ENCODE measurements at places on chromosomes 12 and 14.

DNA sequence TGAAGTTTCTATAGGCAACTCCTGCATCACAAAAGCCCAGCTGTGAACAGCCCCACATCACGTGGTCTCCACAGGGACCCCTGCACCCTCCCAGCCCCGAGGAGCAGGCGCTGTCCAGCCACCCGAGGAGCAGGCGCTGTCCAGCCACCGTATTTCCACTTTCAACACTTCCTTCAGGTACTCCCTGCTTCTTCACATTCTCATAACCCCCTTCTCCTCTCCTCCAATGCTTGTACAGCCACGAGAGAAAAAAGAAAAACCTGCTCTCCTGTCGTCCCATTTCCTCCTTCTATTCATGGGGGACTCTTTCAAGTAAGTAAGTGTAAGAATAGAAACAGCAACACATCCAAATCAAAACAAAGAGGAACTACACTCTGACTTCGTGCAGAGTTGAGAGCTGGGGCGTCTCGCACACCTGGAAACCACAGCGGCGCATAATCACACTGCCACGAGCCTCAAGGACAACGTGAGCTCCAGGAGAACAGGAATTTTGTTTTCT lies 11.9 kb downstream of the CDC42BPB start:
- DNase-seq, result no peak

DNA sequence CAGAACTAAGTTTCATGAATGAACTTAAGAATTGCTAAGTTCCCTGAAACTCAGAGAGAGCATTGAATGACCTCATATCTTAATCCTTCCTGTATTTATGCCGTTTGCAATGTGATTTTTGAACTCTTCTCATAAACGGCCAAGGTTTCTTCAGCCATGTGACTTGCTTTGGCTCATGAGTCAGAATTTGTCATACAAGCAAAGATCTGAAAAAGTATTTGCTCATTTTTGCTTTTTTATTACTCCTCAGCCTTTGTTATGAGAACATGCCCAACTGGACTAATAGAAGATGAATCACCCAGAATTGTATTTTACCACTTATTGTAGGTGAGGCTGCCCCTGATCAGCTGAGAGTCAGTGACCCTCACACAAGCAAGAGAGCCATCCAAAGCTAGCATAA lies 693.8 kb downstream of the BCL11B start:
- peak; percentile 61 for DNase-seq

GRCh38 chr14:58455593-58456265 lies 28.2 kb downstream of the KIAA0586 start:
- DNase-seq, result peak; percentile 47

DNA sequence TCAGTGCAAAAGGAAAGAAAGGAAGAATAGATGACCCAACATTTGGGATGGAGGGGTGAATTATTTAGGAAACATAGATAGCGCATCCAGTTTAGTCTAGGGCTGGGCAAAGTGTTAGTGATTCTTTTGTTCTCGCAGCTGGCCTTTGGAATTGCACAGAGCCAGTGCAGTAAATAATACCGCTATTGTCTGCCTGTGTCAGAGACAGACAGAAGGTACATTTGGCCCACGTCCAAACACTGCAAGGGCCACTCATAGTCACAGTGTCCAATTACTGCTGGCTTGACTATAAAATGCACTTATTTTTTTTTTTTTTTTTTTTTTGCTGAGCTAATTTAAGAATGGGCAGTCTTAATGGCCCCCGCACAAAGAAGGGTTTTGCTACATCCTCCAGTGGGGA lies 638.6 kb downstream of the BCL11B start:
- DNase-seq, result peak; percentile 1

GRCh38 chr14:95256002-95256775 lies 63.5 kb downstream of the CLMN start:
- no peak for DNase-seq

GRCh38 chr14:69355607-69356281 lies 42.4 kb downstream of the ERH start:
- peak; percentile 68 for DNase-seq

- DNase-seq, result peak; percentile 95
Measured at GRCh38 chr14:52313903-52314594, at the start of gene PTGER2. Gene PTGER2, plus strand, starts transcription at chr14:52314312. Its CDS starts 237 bp downstream, at chr14:52314549.

- no peak for DNase-seq
Measured at GRCh38 chr14:41171045-41171444, 435.6 kb upstream of the LRFN5 start.

GRCh38 chr14:72462056-72462455 lies 431.8 kb downstream of the DPF3 start:
- no peak for DNase-seq

GRCh38 chr14:99800781-99801180 lies 7.6 kb downstream of the EML1 start:
- DNase-seq, result no peak

GRCh38 chr12:20508359-20508758 lies 140.0 kb downstream of the PDE3A start:
- no peak for DNase-seq

- DNase-seq, result no peak
Measured at GRCh38 chr12:79140711-79141110, 276.1 kb downstream of the SYT1 start.
